ENCODE measurements at places on chromosomes 3 and 15.
A peak's percentile ranks its signal among the peaks of the same experiment; 100 is the strongest.

GRCh38 chr15:31228980-31229826 is 97.4 kb upstream of the KLF13 start:
- peaks cover 10% of the 10 kb centered on the region for H3K4me1 ChIP-seq
- H3K27me3 ChIP-seq, result peaks cover 8% of the 10 kb centered on the region
- H3K36me3 ChIP-seq, result no peaks in the 10 kb centered on the region
- no peak for DNase-seq
- no peak overlapping the region for H3K4me3 ChIP-seq

DNA sequence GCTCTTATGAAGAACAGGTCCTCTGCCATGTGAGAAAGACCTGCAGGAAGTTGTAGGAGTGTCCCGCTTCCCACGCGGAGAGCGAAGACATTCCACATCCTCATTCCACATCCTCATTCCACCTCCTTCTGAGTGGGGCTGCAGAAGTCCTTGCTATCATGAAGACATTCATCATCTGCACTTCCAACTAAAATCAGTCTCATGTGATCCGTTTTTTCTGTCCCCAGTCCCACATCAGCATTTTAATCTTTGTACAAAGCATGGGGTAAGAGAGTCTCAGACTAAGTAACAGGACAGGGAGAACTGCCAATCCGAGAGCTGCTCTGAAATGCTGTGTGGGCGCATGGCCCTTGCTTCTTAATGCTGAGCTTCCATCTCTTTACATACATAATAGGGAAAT is 227.2 kb downstream of the RSRC1 start:
- H3K4me1 ChIP-seq, result no peaks in the 10 kb centered on the region
- DNase-seq, result no peak
- no peak overlapping the region for H3K27ac ChIP-seq
- no peaks in the 10 kb centered on the region for H3K27me3 ChIP-seq

- no peaks in the 10 kb centered on the region for H3K36me3 ChIP-seq
- DNase-seq, result no peak
- H3K4me3 ChIP-seq, result no peak overlapping the region
- H3K27ac ChIP-seq, result no peak overlapping the region
- no peaks in the 10 kb centered on the region for H3K4me1 ChIP-seq
Observed at GRCh38 chr15:47820747-47821319, 103.5 kb downstream of the SEMA6D start.

- no peaks in the 10 kb centered on the region for H3K36me3 ChIP-seq
- H3K27me3 ChIP-seq, result no peaks in the 10 kb centered on the region
- no peak for DNase-seq
- H3K27ac ChIP-seq, result no peak overlapping the region
- H3K4me1 ChIP-seq, result no peaks in the 10 kb centered on the region
- no peak overlapping the region for H3K4me3 ChIP-seq
Observed at GRCh38 chr15:96273317-96274086, 57.0 kb upstream of the NR2F2 start.

DNA sequence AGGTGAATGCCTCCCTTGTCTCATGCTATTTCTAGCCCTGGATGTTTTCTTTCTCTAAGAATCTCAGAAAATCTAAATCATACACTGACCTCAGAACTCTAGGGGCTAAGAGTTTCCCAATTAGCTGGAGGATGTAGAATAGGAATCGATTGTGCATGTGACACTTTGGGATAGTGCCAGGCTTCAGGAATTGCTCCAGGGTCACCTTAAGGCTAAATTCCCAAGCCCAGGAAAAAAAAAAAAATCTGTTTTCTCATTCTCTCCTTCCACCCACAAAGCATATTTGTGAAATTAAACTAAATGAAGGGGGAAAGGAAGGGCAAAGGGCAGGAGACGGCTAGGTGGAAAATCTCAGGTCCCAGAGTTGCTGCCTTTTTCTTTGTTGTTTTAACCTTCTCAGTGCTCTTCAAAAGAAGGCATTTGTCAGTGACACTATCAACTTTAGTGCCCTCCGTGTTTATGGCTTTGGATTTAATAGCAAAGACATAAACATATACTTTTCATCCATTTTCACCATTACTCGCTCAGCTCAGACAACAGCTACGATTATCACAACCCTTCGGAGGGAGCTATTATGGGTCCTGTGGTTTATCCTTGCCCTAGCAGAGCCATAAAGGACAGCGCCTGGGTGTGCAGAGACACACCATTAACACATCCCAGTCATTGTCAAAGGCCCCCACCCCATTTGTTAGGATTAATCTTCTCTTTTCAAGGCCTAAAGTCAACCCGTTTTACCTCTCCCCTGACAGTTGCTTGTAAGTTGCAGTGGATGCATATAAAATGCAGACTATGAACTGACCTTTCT is 271.7 kb downstream of the PDZRN3 start:
- H3K36me3 ChIP-seq, result no peaks in the 10 kb centered on the region
- no peak overlapping the region for H3K27ac ChIP-seq
- DNase-seq, result no peak
- H3K4me3 ChIP-seq, result no peak overlapping the region

DNA sequence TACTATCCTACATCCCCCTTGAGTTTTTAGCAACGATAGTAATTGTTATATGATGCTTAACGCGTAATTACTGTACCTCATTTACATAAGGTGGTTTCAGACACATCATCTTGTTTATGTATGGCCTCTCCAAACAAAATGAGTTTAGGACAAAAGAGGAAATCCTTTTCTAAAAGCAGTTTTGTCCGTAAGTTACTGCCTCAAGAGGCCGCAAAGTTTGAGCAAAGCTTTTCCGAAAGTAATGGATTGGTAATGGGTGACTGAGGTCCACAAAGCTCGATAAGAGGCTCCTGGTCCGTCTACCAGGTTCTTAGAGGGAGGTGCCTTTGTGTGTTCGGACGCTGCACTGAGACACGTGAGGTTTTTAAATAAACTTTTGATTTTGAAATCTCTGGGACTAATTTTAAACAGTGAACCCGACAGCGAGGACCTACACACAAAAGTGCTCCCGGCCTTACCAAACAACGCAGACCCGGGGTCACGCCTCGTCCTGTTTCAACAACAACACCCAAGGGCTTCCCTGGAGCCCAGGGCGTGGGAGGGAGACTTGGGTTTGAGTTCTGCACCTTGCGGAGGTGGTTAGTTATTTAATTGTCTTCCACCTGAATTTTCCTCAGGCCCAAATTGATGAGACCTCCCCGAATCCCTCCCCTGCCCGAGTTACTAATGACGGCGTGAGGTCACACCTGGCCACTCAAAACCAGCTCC is 456 bp upstream of the C15orf61 start:
- peak overlapping the region; percentile 81 for H3K27ac ChIP-seq
- H3K4me3 ChIP-seq, result peak overlapping the region; percentile 84
- DNase-seq, result no peak

- no peak overlapping the region for H3K27ac ChIP-seq
- DNase-seq, result no peak
- H3K4me1 ChIP-seq, result no peaks in the 10 kb centered on the region
- no peaks in the 10 kb centered on the region for H3K36me3 ChIP-seq
Observed at GRCh38 chr3:178684881-178685590, 148.8 kb downstream of the KCNMB2 start.

DNA sequence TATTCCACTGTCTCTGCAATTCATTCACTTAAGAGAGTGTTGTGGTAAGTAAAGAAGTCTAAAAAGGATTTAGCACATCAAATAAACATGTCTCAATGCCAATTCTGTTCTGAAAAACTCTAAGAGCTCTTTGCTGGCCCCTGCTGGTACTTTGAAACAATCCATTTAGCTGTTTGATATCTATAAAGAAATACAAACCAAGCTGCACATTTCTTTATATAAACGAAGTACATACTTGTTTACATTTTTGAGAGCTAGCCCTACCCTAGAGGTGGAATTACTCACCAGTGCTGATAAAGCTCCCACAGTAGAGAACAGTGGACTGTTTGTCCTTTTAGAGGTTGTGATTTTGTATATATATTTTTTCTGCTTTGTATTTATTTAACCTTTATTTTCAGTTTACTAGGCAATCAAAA is 75.5 kb downstream of the NEDD4 start:
- no peak overlapping the region for H3K4me3 ChIP-seq
- peaks cover 6% of the 10 kb centered on the region for H3K4me1 ChIP-seq
- no peak overlapping the region for H3K27ac ChIP-seq
- no peak for DNase-seq
- H3K36me3 ChIP-seq, result no peaks in the 10 kb centered on the region

GRCh38 chr3:17044855-17045254 is 160.1 kb downstream of the PLCL2 start:
- no peak overlapping the region for H3K4me3 ChIP-seq

DNA sequence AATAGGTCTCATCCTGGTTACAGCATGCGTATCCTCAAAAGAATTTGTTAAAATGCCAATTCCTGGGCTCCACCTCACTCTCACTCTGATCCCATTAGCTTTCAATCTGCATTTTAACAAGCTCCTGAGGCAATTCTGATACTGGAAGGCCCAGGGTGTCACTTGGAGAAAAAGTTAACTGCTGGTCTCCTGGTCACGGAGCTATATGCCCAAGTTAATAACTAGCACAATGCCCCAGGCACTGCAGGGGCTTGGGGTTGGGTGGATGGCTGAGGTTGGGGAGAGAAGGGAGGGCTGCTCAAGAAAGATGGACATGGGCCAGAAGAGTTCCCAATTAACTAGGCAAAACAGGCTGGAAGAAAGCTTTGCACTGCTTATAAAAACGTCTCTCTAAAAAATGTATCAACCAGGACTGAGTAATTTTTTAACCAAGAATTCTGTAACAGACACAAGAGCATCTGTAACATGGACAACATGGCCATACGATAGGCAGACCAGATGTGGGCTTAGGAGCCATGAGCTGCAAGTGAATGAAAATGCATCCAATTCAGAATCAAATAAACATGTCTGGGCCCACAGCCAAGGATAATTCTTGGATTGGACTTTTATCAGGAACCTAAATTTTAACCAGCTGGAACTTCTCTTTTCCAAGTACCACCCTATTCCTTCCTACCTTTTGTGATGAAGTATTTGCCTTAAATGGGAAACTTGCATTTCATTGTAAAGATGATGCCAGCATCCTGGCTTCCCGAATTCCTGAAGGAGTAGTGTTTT is 4.2 kb downstream of the IL17RD start:
- no peak overlapping the region for H3K4me3 ChIP-seq
- peaks cover 61% of the 10 kb centered on the region for H3K27me3 ChIP-seq
- H3K27ac ChIP-seq, result no peak overlapping the region
- H3K4me1 ChIP-seq, result peaks cover 15% of the 10 kb centered on the region
- DNase-seq, result no peak

DNA sequence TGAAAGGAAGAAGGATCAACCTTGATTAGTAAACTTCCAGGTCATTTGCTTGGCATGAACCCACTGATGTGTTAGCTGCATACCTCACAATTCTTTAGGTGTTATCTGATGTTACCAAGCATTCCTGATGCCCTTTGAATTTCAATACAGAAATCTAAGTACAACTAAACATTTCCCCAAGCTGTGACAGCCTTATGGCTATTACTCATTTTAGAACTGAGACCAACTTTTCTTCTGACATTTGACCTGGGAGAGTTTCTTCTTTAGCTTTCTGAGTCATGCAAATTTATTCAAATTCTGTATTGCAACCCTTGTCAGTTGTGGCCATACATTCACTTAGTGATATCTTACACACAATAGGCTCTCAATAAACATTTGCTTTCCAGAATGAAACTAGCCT is 124.3 kb downstream of the TIGIT start:
- H3K4me1 ChIP-seq, result peaks cover 20% of the 10 kb centered on the region
- peak overlapping the region; percentile 43 for H3K27ac ChIP-seq
- no peak for DNase-seq
- H3K4me3 ChIP-seq, result no peak overlapping the region
- peaks cover 5% of the 10 kb centered on the region for H3K27me3 ChIP-seq
- H3K36me3 ChIP-seq, result no peaks in the 10 kb centered on the region

Data from activated T-helper 1 cell treated with anti-CD3 and anti-CD28 coated beads, Interleukin-12 subunit alpha, Interleukin-12 subunit beta, Interleukin-2, Interleukin-4 antibody, amounts not matched to agents 30 ng/mL and 10 ng/mL and 1 ng/mL, durations not matched to agents 14 hours and 24 hours and 36 hours (primary cell).